ENCODE measurements at places on chromosomes 6 and 20. TPM values are rescaled to one million over a fixed set of nuclear protein-coding genes. Genes with fewer than 3 reads are reported as not detected.
A peak's percentile ranks its signal among the peaks of the same experiment; 100 is the strongest.

CNR1 gene
- 0.14 TPM for total RNA-seq

TNFAIP3 gene
- total RNA-seq: 4.5 TPM

DNA sequence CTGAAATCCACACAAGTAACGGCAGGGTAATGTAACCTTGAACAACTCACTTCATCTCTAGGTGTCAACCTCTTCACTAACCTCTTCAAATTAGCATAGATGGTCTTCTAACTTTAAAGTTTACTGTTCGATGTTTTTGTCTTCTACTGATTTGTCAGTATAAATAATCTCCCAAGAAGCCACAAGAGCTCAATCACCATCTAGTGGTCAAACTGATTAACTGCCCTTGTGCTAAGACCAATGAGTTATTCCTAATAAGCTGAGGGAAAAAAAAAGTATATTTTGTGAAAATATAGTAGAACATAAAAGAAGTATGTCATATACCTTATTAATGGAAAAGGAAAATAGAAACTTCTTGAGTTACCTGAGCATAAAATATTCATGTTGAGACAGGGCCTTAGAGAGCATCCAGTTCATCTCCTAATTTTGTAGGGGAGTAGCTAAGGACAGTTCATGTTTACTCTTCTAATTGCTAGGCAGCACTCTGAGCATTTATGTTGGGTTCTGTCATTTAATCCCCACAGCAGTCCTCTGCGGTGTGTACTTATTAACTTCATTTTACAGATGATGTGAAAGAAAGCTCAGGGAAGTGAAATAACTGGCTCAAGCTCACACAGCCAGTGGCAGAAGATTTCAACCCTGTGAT, 317.1 kb downstream of the ESR1 start:
- DNase-seq: no peak

- no peak for DNase-seq
Observed at GRCh38 chr6:48389146-48390043, 278.4 kb upstream of the PTCHD4 start.

GRCh38 chr6:1461207-1461606, 71.8 kb downstream of the FOXF2 start:
- no peak for DNase-seq

ASIP gene
- total RNA-seq: not detected

HSPA1L gene
- 0.67 TPM for total RNA-seq

GRCh38 chr6:2387445-2387844, 142.0 kb upstream of the GMDS start:
- no peak for DNase-seq

GRCh38 chr20:63345328-63346100, 15.6 kb downstream of the CHRNA4 start:
- no peak for DNase-seq

CTCFL gene
- total RNA-seq: 0.05 TPM

OXT gene
- 0.75 TPM for total RNA-seq

- no peak for DNase-seq
Observed at GRCh38 chr6:167351656-167352345, 26.9 kb downstream of the TTLL2 start.

DNA sequence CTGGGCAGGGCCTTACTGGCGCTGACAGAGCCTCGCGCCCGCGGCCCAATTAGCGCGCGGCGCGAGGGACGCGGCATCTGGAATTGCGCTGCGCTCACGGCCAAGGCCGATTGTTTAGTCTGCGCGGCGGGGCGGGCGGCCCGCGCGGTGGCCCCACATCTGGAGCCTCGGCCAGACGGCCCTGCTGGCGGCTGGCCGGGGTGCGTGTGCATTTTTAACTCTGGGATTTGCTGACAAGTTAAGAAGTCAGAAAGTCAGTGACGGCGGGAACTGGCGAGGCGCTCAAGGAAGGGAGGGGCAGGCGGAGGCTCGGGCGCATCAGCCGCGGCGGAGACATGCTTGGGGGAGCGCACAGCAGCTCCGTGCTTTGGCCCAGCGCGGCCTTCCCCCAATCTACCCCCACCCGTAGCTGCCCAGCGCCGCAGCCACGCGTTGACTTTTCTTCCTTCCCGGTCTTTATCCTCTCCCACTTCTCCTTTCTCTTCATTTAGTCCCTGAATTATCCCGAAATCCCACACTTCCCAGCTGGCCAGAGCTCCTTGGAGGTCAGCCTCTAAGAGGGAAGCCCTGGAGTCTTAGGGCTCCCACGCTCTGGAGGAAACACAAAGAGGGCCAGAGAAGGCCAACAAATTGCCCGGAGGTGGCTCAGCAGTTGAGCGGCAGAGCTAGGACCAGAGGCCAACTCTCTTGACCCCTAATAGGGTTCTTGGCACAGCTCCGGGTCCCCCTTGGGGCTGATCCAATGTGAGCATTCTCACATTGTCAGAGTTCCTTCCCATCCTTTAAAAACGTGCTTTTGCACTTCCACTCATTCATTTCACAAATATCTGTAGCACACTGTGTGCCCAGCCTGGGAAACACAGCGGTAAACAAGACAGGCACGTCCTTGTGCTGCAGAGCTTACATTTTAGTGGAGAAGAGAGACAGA, 40.8 kb upstream of the FOXP4 start:
- DNase-seq: peak; percentile 36

DNA sequence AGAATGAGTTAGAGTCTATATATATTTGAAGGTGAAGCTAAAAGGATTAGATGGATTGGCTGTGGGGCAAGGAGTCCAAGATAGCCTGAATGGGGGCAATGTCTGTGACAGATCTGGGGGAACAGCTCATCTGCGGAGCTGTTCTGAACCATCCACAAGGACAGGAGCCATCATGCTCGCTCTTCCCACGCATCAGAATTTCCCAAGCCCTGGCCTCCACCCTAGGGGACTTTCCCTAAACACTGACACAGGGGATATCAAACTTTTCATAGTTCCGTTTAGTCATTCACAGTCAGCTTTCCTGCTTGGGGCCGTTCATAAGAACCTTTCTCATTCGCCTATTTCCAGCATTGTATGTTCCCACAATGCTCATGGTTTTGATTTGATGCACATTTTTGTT, 37.6 kb upstream of the CCN6 start:
- no peak for DNase-seq

DNA sequence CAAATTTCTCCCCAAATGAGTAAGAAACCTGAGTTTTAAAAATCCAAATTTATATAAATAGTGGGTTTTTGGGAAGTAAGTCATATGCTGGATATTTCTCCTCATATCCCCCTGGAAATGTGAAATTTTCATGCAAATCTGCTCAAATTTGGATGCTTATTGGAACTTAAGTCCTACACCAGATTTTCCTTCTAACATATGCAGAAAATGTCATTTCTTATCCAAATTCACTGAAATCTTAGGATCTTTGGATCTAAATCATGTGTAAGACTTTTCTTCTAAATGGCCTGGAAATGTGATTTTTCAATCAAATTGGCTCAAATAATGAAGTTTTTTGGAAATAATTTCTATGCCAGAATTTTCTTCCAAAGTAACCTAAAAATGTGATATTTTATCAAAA, 33.0 kb downstream of the ZNF133 start:
- no peak for DNase-seq

- no peak for DNase-seq
Observed at GRCh38 chr6:151284548-151285017, 44.8 kb downstream of the AKAP12 start.

DNA sequence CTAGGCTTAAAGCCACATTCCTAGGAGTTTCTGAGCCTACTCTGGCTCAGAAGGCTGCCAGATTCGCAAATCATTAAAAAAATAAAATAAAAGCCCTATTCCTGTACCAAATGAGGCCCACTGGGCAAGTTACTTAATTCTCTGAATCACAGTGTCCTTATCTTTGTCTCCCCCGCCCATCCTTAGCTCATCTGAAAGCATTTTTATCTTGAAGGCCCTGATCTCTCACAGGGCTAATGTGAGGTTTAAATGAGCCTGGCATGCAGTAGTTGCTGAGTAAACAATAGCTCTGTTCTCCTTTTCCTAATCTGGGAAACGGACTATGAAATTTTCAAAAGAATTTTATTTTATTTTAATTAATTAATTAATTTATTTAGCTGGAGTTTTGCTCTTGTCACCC, 2.1 kb upstream of the ZBTB12 start:
- no peak for DNase-seq

DNA sequence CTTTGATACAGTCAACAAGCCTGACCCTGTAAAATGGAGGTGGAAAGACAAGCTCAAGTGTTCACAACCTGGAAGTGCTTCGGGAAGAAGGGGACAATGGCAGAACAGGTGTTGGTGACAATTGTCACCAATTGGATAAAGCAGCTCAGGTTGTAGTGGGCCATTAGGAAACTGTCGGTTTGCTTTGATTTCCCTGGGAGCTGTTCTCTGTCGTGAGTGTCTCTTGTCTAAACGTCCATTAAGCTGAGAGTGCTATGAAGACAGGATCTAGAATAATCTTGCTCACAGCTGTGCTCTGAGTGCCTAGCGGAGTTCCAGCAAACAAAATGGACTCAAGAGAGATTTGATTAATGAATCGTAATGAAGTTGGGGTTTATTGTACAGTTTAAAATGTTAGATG, 15.0 kb downstream of the CCR6 start:
- DNase-seq: no peak

GRCh38 chr6:112576423-112576822, 229.3 kb downstream of the RFPL4B start:
- no peak for DNase-seq

GRCh38 chr6:129965096-129965495, 53.3 kb upstream of the L3MBTL3 start:
- no peak for DNase-seq

DNA sequence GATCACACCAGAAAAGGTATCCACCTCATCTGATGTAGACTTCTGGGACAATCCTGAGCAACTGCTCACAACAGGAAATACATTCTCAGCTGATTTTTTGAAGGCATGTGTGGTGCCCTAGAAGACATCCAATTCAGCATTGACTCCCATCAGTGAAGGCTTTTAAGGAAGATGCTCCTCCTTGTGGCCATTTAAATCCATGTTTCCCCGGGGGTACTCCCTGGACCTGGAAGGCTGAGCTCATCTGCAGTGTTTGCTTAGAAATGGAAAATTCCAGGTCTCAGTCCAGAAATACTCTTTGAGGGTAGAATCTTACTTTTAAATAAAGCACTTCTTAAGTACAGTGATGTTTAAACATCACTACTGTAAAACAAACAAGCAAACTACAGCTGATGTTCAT, 195.5 kb upstream of the PDE10A start:
- no peak for DNase-seq

GRCh38 chr20:1427457-1428054, 34.7 kb upstream of the FKBP1A start:
- DNase-seq: no peak

DNA sequence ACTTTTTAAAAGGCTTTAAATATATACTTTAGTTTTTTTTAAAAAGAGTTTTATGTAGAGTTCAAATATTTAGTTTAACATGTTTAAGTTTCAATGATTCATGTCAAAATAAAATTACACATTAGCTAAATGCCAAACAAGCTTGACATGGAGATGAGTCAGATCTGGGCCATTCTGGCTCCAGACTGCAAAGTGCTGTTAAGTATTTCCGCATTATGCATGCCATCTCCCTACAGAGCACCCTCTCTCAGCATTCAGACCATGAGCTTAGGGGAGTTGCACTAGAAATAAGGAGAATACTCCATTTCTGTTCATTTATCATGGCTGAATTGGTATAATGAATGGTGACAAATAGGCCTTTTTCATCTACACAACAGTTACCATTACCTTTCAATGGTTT, 21.5 kb upstream of the HS3ST5 start:
- no peak for DNase-seq
